ENCODE measurements at places on chromosomes 2 and 18. TPM values are rescaled to one million over a fixed set of nuclear protein-coding genes. Genes with fewer than 3 reads are reported as not detected.

GALNT5 gene
- polyA plus RNA-seq: 1.9 TPM

IHH gene
- polyA plus RNA-seq: not detected

TDRD15 gene
- polyA plus RNA-seq: not detected

IL36B gene
- polyA plus RNA-seq: not detected

Data from forelimb muscle (tissue), 1 donor.